ENCODE measurements at places on chromosomes 12 and 14. TPM values are rescaled to one million over a fixed set of nuclear protein-coding genes. Genes with fewer than 3 reads are reported as not detected.

CDCA3 gene
- total RNA-seq: 5.2 TPM

KRT2 gene
- not detected for total RNA-seq

PNMA1 gene
- total RNA-seq: 11.7 TPM

SDR9C7 gene
- not detected for total RNA-seq

SERPINA9 gene
- total RNA-seq: not detected

RDH5 gene
- total RNA-seq: 48.1 TPM

APOF gene
- total RNA-seq: not detected

TMEM63C gene
- total RNA-seq: 21.2 TPM

PPFIA2 gene
- total RNA-seq: 2.9 TPM

CMA1 gene
- total RNA-seq: 1.6 TPM

P2RX2 gene
- 0.32 TPM for total RNA-seq

FIGNL2 gene
- total RNA-seq: 0.44 TPM

MYO1A gene
- 167 TPM for total RNA-seq

HECTD4 gene
- total RNA-seq: 59.7 TPM

CACNA1C gene
- 9.2 TPM for total RNA-seq

CKAP4 gene
- 40.6 TPM for total RNA-seq

TPH2 gene
- total RNA-seq: not detected

DDIT3 gene
- total RNA-seq: 36.4 TPM

PTPRR gene
- total RNA-seq: 16.6 TPM

GPR137C gene
- 0.51 TPM for total RNA-seq

TAS2R42 gene
- not detected for total RNA-seq

MDGA2 gene
- not detected for total RNA-seq

LPAR5 gene
- 30.5 TPM for total RNA-seq

METTL25 gene
- 15.5 TPM for total RNA-seq

FZD10 gene
- 0.35 TPM for total RNA-seq

ADSS1 gene
- total RNA-seq: 2.0 TPM

AKAP5 gene
- total RNA-seq: 3.9 TPM

RNASE2 gene
- total RNA-seq: 0.96 TPM
